ENCODE measurements at places on chromosomes 16 and 17. TPM values are rescaled to one million over a fixed set of nuclear protein-coding genes. Genes with fewer than 3 reads are reported as not detected.

GRCh38 chr17:78314683-78315354 lies 45.1 kb downstream of the SOCS3 start:
- DNase-seq, result no peak
- H3K36me3 ChIP-seq, result no peaks in the 10 kb centered on the region
- H3K4me1 ChIP-seq, result peaks cover 55% of the 10 kb centered on the region
- H3K27ac ChIP-seq, result no peak overlapping the region
- no peaks in the 10 kb centered on the region for H3K27me3 ChIP-seq

- H3K27me3 ChIP-seq, result peaks cover 13% of the 10 kb centered on the region
- no peak for DNase-seq
- H3K4me1 ChIP-seq, result no peaks in the 10 kb centered on the region
- H3K27ac ChIP-seq, result no peak overlapping the region
These were observed 94.9 kb downstream of the TMEM132E start for GRCh38 chr17:34673995-34674890.

Gene SOCS1
- total RNA-seq, result 71.4 TPM

GRCh38 chr16:5895137-5895536 lies 797.5 kb upstream of the EEF2KMT start:
- DNase-seq, result no peak
- H3K4me3 ChIP-seq, result no peak overlapping the region
- H3K27ac ChIP-seq, result no peak overlapping the region
- no peaks in the 10 kb centered on the region for H3K36me3 ChIP-seq
- no peaks in the 10 kb centered on the region for H3K27me3 ChIP-seq
- no peaks in the 10 kb centered on the region for H3K4me1 ChIP-seq

GRCh38 chr17:13036751-13037150 lies 18.9 kb upstream of the ELAC2 start:
- H3K27me3 ChIP-seq, result no peaks in the 10 kb centered on the region
- peaks cover 7% of the 10 kb centered on the region for H3K4me1 ChIP-seq
- no peak for DNase-seq
- H3K36me3 ChIP-seq, result no peaks in the 10 kb centered on the region

- peaks cover 1% of the 10 kb centered on the region for H3K4me1 ChIP-seq
- DNase-seq, result no peak
- H3K4me3 ChIP-seq, result no peak overlapping the region
- H3K27me3 ChIP-seq, result no peaks in the 10 kb centered on the region
- no peaks in the 10 kb centered on the region for H3K36me3 ChIP-seq
- no peak overlapping the region for H3K27ac ChIP-seq
These were observed 469 bp upstream of the MSLN start for GRCh38 chr16:760065-760464.
